ENCODE measurements at places on chromosomes 6 and 20. TPM values are rescaled to one million over a fixed set of nuclear protein-coding genes. Genes with fewer than 3 reads are reported as not detected.

GRCh38 chr20:46992640-46993035 lies 98.0 kb downstream of the EYA2 start:
- no peak overlapping the region for H3K27ac ChIP-seq
- H3K4me1 ChIP-seq: peaks cover 6% of the 10 kb centered on the region
- peak; percentile 25 for DNase-seq
- H3K4me3 ChIP-seq: no peak overlapping the region
- H3K27me3 ChIP-seq: no peaks in the 10 kb centered on the region

DNA sequence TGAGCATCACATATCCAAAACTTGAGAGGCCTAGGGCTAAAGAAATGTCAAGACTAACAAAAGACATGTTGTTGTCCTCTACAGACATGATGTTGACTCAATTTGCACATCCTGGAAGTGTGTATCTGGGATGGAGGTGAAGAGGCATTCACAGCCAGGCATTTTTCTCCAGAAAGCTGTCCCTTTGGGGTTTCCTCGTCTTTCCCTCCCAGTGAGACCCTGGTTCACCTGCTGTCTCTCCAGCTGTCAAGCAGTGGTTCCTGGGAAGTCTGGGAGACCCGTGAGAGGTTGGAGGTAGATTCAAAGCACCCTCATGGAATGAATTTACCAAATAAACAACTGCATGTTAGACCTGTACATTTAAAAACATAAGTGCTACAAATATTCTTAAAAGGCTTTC lies 32.1 kb downstream of the BACH2 start:
- H3K27me3 ChIP-seq: no peaks in the 10 kb centered on the region
- no peaks in the 10 kb centered on the region for H3K4me1 ChIP-seq
- DNase-seq: no peak
- H3K36me3 ChIP-seq: no peaks in the 10 kb centered on the region
- H3K27ac ChIP-seq: no peak overlapping the region

DNA sequence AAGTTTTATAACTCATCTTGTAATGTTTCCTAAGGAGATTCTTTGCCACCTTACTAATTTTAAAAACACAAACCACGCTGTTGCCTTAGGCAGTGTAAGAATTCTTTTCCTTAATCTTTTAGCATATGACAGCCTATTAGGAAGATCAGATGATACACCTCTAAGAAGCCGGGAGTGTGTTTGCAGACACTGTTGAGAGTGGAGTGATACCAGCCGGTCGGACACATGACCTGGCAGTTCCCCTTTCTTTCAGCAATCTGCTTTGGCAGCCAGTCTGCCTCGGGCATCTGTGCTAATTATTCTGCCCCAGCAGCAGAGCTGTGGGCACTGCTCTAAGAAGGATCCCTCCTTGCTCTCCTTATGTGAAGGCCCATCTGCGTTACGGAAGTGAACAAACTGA lies 50.9 kb downstream of the PLCB4 start:
- H3K36me3 ChIP-seq: no peaks in the 10 kb centered on the region
- H3K4me3 ChIP-seq: no peak overlapping the region
- H3K27ac ChIP-seq: no peak overlapping the region
- no peaks in the 10 kb centered on the region for H3K27me3 ChIP-seq
- DNase-seq: peak; percentile 63

DNA sequence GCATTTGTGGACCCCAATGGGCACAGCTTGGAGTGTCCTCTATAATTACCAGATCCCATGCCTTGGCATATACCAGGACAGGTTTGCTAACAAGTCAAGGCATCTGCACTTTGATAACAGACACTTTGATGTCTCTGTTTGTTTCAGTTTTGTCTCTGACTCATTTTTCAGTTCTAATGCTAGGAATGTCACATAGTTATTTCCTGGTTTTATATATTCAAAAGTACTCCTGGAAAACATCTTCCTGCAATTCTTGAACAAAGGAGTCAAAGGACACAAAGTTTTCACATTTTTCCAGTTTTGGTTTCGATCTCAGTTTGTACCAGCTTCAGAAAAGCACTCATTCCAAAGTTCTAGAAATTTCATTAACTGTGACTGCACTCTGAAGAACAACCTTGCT lies 188.1 kb downstream of the FOXC1 start:
- no peak overlapping the region for H3K27ac ChIP-seq
- H3K4me1 ChIP-seq: peaks cover 21% of the 10 kb centered on the region
- H3K36me3 ChIP-seq: no peaks in the 10 kb centered on the region
- no peak overlapping the region for H3K4me3 ChIP-seq

GRCh38 chr20:21262812-21263211 lies 40.3 kb upstream of the XRN2 start:
- H3K36me3 ChIP-seq: no peaks in the 10 kb centered on the region
- no peaks in the 10 kb centered on the region for H3K27me3 ChIP-seq
- no peak overlapping the region for H3K4me3 ChIP-seq
- no peak overlapping the region for H3K27ac ChIP-seq
- no peak for DNase-seq
- H3K4me1 ChIP-seq: no peaks in the 10 kb centered on the region

DNA sequence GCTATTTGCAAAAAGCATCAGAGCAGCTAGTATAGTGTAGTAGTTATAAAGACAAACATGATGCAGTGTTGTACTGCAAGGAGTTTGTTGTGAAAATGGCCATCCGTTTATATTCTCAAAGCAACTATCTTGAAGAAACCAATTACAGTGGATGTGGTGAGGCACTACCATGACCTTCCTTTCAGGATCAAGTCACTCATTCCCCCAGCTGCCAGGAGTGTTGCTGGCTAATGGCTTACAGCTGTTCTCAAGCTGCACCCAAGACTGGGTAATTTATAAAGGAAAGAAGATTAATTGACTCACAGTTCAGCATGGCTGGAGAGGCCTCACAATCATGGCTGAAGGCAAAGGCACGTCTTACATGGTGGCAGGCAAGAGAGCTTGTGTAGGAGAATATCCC lies 29.0 kb downstream of the ADGRF4 start:
- H3K27ac ChIP-seq: no peak overlapping the region
- no peaks in the 10 kb centered on the region for H3K36me3 ChIP-seq
- H3K27me3 ChIP-seq: no peaks in the 10 kb centered on the region
- no peaks in the 10 kb centered on the region for H3K4me1 ChIP-seq
- no peak for DNase-seq

GRCh38 chr6:52990342-52990741 lies 4.7 kb downstream of the GSTA4 start:
- no peak overlapping the region for H3K4me3 ChIP-seq
- peak; percentile 32 for DNase-seq
- H3K27me3 ChIP-seq: no peaks in the 10 kb centered on the region
- H3K4me1 ChIP-seq: peaks cover 27% of the 10 kb centered on the region
- H3K27ac ChIP-seq: no peak overlapping the region

The GTSF1L gene
- total RNA-seq: not detected

Measured in stomach (tissue), 19 donors.